CD4-positive, alpha-beta T cell treated with Interleukin-10 for 1 hour (primary cell): ENCODE measurements at places on chromosomes 12 and 14.

GRCh38 chr14:52825085-52825484, 33.7 kb upstream of the GNPNAT1 start:
- no peak for DNase-seq

- DNase-seq = no peak
These were observed 120.7 kb downstream of the ADGRD1 start for GRCh38 chr12:131074221-131075083.

- DNase-seq = no peak
These were observed 42.1 kb downstream of the KCNMB4 start for GRCh38 chr12:70408004-70408790.

- DNase-seq = no peak
These were observed 6.5 kb downstream of the NACA start for GRCh38 chr12:56718636-56719035.

GRCh38 chr12:43891856-43892574, 56.1 kb downstream of the TMEM117 start:
- no peak for DNase-seq

GRCh38 chr14:79544698-79545070, 666.6 kb downstream of the DIO2 start:
- DNase-seq = no peak

- no peak for DNase-seq
These were observed 87.0 kb downstream of the DNAI7 start for GRCh38 chr12:25107920-25108319.

GRCh38 chr14:21852775-21853174, 179.2 kb upstream of the OR4E1 start:
- no peak for DNase-seq

DNA sequence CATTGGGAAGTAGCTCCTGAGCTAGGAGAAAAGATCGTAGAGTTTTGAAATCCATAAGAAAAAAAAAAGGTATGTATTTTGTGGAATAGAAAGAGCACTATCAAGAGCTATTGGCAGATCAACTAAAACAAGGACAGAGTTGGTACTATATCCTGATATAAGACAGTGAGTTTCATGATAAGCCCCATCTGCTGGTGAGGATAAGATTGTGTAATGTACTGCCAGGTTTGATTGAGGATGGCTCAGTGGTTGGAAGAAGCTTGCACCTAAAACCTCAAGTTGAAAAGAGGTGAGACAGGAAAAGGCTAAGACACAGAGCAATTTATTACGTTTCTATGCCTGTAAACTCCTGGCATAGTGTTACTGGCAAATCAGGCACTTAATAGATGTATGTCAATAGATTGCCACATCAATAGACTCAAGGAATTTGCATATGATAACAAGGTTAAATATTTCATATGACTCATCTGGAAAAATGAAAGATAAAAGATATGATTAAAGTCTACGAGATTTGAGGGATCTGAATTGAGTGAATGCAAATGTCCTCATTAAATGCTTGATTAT, 525.6 kb downstream of the FLRT2 start:
- DNase-seq = no peak

DNA sequence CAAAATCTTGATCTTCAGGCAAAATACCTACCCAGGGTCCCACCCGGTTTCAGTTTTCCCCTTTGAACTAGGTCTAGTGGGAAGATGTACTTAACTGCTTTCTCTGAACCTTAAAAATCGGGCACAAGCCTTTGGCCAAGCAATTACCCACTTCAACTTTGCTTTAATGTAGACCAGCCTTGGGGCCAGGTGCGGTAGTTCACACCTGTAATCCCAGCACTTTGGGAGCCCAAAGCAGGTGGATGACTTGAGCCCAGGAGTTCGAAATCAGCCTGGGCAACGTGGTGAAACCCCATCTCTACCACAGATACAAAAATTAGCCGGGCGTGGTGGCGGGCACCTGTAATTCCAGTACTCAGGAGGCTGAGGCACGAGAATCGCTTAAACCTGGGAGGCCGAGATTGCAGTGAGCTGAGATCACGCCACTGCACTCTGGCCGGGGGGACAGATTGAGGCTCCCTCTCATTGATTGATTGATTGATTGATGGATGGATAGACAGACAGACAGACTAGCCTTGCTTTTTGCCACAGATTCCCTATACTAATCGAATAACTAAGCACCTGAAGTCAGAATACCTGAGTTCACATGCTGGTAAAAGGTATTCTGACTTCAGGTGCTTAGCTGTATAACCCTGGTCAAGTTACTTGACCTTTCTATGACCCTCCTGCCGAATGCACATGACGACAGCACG, 1.9 kb downstream of the CLIP1 start:
- DNase-seq = no peak

- DNase-seq = peak; percentile 73
These were observed 6.1 kb downstream of the SDR39U1 start for GRCh38 chr14:24436355-24437019.

DNA sequence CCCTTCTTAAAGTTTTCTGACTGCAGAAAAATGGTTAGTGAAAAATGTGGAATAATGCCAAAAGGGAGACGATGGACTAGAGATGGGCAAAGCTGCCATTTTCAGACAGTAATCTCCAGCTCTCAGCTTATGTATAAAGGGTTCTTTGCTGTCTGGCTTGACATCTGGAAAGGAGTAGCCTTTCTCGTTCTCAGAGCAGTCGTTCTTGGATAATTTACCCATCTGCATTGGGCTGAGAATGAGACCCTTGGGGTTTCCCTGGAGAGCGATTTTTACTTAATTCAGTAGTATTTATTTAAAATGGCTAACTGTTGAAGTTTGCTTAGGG, 1.2 kb downstream of the NUDT4 start:
- no peak for DNase-seq

GRCh38 chr14:76326918-76327689, 48.8 kb upstream of the ESRRB start:
- no peak for DNase-seq

DNA sequence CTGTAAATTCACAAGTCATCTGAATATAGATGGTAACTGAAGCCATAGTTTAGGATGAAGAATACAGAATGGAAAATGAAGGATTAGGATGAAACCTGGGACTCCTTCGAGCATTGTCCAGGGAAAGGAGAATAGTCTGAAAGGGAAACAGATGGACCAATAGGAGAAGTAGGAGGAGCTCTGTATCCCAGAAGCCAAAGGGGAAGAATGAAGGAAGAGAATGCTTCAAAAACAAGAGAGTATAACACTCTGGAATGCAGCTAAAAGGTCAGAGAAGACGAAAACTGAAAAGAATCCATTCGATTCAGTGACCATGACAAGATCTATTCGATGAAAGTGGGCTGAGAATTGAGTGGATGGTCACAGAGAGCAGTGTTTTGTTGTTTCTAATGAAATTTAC, 1.0 kb downstream of the GMFB start:
- no peak for DNase-seq

DNA sequence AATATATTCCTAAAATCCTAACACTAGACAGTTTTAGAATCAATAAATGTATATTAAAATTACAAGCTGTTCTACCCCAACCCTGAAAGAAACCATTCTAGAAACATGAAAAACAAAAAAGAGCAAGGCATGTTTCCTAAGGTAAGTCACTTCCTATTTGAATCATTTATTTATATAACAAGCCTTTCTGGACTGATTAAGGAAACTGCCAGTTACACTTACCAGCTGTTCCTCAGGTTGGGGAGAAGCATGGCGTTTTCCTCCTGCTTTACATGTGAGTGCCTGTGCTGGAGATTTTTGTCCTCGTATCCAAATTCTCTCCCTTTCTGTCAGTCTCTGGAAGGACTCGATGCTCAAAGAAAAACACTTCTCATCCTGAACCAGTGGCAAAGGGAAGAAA, 183.3 kb downstream of the EFCAB11 start:
- DNase-seq = no peak

GRCh38 chr14:38994731-38995130, 108.3 kb downstream of the SEC23A start:
- no peak for DNase-seq

- DNase-seq = no peak
These were observed 3.9 kb upstream of the RARG start for GRCh38 chr12:53235742-53236442.

DNA sequence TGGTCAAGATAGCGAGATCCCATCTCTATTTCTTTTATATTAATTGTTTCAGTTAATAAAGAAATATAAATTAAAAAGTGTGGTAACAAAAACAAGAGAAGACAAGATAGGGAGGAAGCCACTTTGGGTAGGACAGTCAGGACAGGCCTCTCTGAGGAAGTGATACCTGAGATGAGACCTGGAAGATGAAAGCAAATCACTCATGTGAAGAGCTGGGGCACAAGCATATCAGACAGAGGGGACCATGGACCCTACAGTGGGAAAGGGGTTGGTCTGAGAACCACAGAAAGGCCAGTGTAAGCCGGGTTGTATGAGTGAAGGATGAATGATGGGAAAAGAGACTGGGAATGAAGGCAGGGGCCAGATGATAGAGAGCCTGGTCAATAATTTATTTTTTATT, 1.8 kb upstream of the MED6 start:
- DNase-seq = no peak

DNA sequence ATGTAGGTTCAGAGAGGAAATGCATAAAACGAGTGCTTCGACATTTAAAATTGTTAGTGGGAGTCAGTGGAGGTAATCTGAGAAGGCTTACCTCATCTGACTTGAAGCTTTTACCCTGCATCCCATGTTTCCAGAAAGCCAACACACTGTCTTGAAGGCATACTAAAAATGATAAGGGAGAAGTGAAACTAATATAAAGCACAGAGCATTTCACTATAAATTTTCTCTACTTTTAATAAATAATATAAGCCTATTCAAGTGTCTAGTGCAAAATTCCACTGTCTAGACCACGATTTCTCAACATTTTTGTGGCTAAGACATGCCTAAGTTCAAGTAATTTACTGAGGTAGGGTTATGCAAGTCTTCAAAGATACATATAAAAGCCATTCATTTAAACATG, 29.1 kb upstream of the CDKL1 start:
- no peak for DNase-seq

DNA sequence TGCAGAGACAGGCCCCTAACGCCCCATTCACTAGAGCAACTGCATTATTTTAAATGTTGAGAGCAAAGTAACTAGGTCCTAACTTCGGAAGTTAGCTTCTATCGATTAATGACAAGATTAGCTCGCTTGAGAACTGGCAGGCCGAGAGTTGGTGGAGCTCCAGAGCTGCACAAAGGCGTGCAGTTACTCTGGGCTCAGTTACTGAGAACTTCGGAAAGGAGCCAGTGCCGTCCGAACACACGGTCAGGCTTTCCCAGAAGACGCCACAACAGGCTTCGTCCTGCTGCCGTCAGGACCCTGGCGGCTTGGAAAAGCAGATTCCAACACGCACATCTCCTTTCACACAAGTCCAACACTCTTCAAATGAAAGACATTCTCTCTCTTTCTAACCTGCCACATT, 45.4 kb upstream of the TESC start:
- DNase-seq = no peak

GRCh38 chr14:71931492-71932228, 569 bp upstream of the RGS6 start:
- no peak for DNase-seq

DNA sequence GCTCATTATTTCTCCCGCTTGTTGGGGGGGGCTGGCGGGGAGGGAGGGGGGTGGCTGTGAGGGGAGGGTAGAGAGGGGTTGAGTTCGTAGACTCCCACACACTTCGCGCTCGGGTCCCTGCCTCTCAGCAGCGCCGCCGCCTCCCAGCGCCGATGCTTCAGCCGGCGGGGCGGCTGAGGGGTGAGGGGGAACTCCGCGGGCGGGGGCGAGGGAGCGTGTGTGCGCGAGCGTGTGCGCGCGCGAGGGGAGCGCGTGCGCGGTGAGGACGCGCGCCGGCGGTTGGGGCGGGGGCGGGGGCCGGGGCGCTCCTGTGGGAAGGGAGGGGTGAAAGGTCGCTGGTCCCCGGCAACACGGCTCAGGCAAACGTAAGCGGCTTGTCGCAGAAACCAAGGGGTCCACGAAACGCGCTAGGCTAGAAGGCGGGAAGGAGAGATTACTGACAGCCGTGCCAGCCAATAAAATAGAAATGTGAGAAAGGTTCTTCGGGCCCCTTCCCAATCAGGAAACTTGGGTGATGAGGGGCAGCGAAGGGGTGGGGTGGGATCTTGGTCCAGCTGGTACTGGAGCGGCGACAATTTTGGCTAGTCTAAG, 343 bp upstream of the NOVA1 start:
- DNase-seq = no peak

GRCh38 chr14:80805136-80805535, 136.4 kb downstream of the CEP128 start:
- no peak for DNase-seq

DNA sequence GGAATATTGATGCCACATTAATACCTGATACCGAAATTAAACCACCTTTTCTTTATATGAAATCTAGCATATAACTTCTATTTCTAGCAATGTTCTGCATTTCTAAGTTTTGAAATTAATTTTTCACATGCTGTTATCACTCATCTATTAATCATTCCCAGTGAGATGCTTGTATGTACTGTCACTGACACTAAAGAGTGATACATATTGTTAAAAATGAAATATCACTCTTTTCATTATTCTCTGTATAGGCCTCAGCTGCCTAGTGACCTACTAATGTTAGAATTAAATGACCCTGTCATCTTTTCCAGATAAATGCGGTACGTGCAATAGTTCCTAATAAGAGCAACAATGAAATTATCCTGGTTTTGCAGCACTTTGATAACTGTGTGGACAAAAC, 49.7 kb upstream of the KCNH3 start:
- DNase-seq = no peak

DNA sequence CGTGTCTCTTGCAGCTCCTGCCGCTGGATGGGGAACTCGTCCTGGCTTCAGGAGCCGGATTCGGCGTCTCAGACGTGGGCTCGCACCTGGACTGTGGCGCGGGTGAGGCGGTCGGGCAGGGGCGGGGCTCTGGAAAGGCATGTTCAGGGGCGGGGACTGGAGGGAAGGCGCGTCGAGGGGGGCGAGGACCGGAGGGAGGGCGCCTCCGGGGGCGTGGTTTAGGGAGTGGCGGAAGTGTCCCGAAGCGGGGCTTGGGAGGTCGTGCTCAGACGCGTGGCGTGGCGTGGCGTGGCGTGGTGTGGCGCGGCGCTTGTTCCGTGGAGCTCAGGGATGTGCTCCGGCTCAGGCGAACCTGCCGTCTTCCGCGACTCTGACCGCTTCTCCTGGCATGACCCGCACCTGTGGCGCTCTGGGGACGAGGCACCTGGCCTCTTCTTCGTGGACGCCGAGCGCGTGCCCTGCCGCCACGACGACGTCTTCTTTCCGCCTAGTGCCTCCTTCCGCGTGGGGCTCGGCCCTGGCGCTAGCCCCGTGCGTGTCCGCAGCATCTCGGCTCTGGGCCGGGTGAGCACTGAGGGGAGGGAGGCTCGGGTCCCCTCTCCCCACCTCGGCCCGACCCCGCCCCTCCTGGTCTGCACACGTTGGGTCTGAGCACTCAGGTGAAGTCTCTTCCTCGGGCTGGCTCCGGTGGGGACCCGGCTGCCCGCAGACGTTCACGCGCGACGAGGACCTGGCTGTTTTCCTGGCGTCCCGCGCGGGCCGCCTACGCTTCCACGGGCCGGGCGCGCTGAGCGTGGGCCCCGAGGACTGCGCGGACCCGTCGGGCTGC, 6.2 kb downstream of the AMN start:
- peak; percentile 85 for DNase-seq

DNA sequence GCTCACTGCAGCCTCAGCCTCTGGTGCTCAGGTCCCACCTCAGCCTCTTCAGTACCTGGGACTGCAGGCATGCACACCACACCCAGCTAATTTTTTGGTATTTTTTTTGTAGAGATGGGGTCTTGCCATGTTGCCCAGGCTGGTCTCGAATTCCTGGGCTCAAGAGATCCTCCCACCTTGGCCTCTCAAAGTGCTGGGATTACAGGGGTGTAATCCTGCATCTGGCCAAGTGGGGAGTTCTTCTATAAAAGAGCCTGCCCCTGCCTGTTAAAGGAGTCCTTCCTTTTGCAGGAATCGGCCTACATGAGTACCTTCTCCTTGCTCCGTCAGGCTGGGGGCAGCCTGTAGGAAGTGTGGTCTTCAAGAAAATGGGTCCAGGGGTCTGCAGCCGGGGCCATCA, 54.1 kb upstream of the RASSF3 start:
- no peak for DNase-seq
